ENCODE measurements at places on chromosomes 3 and 15.

GRCh38 chr15:75966073-75966472 lies 46.2 kb downstream of the NRG4 start:
- DNase-seq = no peak

DNA sequence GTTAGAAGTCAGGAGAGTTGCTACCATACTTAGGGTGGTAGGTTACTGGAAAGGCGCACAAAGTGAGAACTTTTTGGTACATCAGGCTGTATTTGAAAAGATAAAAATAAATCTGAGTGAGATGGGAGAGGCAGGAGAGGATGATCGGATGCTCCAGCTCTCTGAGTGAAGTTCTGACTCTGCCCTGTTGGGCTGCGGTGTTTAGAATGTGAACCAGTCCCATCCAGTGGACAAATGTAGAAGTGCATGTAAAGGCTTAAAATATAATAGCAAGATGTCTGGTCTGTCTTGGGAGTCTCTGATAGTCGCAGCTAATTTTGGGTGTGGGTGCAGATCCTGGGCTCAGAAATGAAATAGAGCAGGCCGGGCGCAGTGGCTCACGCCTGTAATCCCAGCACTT lies 30.4 kb downstream of the ACKR2 start:
- peak; percentile 34 for DNase-seq

DNA sequence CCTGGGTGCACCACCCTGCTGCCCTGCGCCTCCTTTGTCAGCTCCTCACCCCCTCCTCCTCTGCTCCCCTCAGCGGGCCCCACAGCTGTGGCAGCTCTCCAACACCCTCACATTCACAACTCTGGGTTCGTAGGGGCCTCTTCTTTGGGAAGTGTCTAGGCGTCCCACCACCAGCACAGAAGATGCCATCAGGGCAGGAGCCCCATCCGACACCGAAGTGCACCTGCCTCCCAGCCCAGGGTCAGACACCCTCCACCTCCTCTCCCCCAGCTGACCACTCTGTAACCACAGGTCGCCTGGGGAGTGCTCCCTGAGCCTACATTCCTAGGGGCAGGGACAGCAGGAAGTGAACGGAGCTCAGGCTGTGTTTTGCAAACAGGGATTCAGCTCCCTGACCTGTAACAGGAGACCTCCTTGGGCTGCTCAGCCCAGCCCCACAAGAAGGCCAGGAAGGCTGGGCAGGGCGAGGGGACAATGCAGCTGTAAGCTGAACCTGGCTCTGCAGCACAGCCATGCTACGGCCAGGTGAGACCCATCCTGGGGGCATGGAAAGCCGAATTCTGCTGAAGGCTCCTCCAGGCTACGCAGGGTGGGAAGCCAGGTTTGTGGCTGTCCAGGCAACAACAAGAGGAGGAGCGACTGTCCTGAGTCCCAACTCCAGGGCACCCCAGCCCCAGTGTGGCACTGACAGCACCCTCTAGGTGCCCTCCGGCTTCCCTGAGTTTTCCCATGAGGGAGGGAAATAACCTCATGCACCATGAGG lies 269.0 kb downstream of the GOLGA6L6 start:
- no peak for DNase-seq

DNA sequence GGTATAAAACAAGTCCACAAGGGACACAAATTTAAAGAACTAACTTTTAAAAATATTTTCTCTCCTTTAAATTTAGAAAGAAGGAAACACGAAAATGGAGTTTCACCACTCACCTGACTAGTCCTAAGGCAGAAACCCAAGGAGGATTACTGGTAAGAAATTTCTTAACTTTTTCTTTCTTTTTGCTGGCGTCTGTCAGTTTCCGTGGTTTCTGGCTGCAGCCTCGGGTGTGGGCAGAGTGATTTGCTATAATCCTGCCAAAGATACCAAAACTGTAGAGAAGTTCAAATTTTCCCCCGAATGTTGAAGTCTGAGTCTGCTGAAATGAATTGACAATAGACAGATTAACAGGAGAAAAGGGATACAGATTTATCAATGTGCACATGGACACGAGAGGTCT lies 843.6 kb upstream of the ALCAM start:
- DNase-seq = no peak

- DNase-seq = no peak
Observed at GRCh38 chr3:8891303-8891702, 72.0 kb downstream of the RAD18 start.
